ENCODE measurements at places on chromosomes 13 and 19.

- no peak for DNase-seq
Observed at GRCh38 chr13:50805805-50806204, 37.7 kb downstream of the DLEU7 start.

DNA sequence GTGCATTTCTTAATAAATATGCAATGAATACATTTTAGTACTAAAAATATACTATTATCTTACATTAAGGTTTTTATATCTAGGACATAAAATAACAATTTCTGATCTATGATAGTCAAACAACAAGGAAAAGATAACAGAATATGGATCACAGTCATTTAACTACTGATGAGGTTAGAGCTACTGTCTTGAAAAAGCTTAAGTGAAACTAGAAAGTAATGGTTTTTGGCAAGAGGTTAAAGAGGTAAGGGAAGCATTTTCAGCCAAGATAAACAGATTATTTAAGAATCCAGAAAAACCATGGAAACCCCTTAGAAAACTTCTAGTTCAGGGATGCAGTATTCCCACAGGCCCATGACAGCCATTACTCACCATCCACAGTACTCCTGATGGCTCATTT is 787.4 kb downstream of the DACH1 start:
- no peak for DNase-seq

GRCh38 chr13:31908696-31909411 is 122.7 kb upstream of the FRY start:
- no peak for DNase-seq

DNA sequence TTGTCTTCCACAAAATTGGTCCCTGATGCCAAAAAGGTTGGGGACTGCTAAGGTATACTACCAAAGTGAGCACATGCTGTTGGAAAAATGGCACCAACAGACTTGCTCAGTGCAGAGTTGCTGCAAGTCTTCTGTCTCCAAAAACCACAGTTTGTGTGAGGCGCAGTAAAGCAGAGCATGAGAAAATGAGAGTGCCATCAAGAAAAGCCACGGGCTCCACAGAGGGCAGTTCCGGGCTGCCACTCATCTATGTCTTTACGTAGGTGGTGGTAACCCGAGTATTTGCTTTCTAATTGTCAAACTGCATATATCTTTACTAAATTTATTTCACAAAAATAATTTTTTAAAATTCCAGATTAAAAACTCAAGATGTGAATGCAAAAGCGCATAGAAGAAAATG is 123.8 kb downstream of the RNF17 start:
- no peak for DNase-seq

DNA sequence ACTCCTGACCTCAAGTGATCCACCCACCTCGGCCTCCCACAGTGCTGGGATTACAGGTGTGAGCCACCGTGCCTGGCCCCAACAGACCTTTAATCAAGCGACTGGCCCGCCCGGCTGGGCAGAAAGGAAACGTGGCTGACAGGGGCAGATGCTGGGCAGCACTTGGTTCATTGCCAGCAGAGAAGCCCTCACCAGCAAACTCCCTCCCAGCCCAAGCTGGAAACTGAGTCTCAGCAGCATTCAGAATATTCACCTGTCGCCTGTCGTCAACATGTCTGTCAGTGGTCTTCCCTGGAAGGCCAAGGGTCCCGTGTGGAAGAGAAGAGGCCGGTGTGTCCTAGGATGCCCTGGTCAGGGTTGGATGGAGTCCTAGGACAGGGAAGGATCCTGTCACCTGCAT is 245.0 kb downstream of the TEX29 start:
- DNase-seq, result no peak

DNA sequence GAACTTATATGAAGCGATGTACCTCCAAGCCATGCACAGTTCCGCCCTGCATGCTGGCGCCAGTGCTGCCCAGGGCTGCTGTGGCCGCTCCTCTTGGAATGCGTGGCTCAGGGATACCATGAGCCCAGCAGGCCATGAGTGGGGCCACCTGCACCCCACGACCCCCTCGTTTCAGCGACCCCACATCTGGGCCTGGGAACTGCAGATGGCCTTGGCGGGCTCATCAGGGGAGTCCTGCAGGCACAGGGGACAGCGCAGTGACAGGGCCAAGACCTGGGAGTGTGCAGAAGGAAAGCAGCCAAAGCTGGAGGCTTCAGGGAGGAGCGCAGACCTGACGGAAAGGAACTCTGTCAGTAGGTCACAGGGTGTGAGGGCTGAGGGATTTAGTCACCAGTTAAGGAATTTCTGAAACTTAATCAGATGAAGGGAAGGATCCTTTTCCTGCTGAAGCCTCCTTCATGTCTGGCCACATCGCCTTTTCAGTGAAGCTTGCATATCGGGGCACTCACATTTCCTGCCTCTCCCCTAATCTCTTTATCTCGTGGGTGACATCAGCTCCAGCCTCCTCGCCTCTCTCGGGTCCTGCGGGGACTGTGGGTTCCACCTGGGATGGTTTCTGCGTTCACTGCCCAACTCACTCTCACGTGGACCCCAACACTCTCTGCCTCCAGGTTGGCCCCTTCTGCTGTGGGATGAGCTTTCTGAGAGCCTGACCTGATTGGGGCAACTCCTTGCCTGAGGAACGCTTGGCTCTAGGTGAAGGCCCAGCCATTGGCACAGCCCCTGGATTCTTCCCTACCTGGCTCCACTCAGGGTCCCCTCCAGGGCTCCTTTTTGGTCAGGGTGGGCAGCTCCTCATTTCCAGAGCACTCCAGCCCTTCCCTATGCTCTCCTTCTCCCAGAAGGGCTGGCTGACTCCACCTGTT is 123.5 kb downstream of the CRYL1 start:
- DNase-seq, result no peak

- no peak for DNase-seq
Observed at GRCh38 chr19:30567536-30568232, 195.5 kb downstream of the ZNF536 start.

- DNase-seq, result no peak
Observed at GRCh38 chr13:111880185-111880584, 186.8 kb upstream of the SOX1 start.

DNA sequence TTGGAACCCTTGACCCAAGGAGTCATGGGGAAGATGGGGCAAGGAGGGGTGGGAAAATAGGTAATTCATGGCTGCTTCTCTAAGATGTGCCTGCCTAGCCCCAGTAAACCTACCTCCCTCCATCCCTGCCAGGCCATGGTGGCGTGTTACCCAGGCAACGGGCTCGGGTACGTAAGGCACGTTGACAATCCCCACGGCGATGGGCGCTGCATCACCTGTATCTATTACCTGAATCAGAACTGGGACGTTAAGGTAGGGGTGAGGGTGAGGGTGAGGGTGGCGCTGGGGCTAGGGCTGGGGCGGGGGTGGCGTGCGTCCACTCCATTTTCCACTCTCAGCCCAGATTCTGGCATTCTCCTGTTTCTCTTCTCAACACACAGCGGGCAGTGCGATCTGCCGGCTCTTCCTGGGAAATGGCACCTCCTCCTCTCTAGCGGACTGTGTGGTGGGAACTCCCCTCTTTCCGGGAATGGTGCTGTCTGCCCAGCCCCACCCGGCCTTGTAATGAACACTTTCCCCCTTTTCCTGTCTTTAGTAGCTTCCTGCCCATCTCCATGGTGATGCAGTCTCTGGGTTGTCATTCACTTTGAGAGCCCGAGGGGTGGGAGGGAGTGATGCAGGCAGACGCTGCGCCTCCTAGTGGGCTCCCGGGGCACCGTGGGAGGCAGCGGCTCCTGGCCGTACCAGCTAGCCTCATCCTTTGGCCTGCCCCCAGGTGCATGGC is 7.6 kb downstream of the EGLN2 start:
- peak; percentile 62 for DNase-seq

GRCh38 chr13:51811920-51812451 is 8.0 kb upstream of the DHRS12 start:
- no peak for DNase-seq

DNA sequence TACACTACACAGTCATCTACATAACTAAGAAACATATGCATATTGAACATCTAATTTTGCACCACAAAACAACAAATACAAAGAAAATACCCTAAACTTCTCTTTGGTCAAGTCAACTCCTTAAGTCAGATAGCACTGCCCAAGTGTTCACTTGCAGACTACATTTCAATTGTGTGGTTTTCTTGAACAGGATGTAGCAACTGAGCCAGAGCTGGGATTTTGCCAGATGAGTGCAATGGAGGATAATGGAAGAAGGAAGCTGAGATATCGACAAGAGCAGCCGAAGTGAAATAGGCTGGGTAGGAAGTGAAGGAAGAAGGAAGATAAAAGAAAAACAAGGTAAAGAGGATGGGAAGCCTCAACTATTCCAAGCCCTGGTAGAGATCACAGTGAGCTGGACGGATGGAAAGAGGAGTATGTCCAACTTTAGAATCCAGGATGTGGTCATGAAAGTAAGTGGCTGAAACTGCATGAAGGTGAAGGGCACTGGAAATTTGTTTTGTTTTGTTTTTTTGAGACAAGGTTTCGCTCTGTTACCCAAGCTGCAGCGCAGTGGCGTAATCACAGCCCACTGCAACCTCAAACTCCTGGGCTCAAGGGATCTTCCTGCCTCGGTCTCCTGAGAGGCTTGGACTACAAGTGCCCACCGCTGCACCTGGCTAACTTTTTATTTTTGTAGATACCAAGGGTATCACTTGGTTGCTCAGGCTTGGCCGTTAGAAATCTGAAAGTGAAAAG is 15.0 kb downstream of the NUFIP1 start:
- DNase-seq, result no peak

DNA sequence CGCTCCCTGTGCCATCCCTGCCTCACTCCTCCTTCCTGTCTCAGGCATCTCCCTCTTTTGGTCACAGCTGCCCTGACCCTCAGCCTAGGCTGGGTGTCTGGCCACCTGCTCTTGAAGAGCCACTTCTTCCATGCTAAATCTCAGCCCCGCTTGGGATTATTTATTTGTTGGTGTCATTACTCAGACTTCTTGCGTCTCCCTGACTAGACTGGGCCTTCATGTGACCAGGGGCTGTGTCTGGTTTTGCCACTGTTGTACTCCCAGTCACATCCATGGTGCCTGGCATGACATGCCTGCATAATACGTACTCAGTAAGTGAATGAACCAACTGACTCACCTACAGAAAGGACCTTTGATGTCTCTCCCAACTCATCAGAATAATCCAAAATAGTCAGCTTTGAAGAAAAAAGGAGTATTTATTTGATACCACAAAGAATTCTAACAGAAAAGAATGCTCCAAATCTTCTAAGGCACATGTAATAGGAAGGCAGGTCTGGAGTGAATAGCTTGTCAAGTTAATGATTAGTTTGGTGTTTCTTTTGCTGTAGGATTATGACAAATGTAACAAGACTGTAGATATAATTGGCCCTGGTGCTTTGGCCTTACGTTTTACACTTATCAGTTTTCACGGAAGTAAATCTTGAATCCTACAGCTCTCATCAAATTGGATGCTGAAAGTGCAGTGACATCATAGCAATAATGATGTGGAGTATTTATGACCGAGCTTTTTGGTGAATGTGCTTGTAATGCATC is 84.0 kb downstream of the ALOX5AP start:
- DNase-seq, result no peak

- no peak for DNase-seq
Observed at GRCh38 chr13:101915755-101916107, 463.3 kb downstream of the ITGBL1 start.

DNA sequence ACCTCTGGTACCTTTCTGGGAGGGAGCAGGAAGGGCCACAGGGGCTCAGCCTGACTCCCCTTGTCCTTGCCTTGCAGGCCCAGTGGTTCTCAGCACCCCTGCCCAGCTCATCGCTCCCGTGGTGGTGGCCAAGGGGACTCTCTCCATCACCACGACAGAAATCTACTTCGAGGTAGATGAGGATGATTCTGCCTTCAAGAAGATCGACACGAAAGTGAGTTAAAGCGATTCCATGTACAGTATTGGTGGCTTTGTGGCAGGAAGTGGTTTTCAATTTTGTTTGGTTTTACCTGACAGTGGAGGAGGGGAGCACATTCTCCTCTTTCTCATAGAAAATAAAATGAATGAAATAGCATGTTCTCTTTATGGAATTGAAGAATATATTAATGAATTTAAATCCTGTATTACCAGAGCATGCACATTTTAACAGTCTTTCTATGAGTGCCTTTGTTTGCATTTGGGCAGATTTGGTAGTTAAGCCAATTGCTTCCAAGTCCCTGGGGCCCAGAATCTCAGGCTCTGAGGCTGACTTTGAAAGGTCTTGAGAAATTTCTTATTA is 4.1 kb downstream of the MAB21L1 start:
- no peak for DNase-seq

DNA sequence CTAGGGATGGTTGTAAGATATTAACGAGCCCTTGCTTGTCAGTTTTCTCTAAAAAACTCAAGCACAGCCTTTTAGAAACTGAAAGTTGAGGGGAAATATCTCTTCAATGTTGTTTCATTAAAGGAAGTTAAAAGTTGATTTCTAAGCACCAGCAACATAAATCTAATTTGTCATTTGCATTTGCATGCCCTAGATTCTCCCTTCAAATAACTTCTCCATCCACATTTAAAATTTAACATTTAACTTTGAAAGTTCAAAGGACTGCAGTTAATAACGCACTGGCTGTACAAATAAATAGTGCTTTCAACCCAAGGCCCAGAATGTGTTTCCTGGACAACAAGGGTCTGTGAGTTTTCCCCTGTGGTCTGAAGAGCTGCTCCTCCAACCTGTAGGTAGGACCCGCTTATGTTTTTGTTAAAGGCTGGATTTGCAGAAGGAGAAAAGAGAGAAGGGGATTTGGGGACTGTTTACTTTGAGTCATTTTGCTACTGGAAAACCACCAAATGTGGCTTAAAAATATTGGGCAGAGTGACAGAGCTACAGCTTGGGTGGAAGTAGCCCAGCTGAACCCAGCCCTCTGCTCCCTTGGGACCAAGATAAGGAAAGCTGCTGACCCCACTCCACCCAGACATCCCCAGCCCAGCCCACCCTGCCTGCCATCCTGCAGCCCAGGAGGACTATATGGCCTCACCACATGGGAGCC is 39.8 kb downstream of the TNFRSF19 start:
- DNase-seq, result no peak

GRCh38 chr13:113452942-113453901 is at the start of gene ADPRHL1:
Gene ADPRHL1, minus strand, starts transcription at chr13:113453488. Its CDS starts 51 bp downstream, at chr13:113453437.
- DNase-seq, result no peak

DNA sequence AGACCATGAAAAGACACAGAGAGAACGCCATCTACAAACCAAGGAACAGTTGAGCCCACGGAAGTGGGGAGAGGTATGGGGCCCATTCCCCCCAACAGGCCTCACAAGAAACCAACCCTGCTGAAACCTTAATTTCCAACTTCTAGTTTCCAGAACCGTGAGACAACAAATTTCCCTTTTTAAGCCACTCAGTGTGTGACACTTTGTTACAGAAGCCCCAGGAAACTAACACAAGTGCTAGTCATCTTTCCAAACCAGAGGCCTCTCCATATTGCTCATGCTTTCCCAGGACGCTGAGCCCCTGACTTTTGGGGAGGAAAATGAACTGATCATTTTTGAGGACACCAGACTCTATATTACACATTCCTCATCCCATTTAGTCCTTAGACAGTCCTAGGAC is 186.8 kb downstream of the NUFIP1 start:
- DNase-seq, result no peak

- DNase-seq, result no peak
Observed at GRCh38 chr19:9906475-9907087, 29.7 kb downstream of the OLFM2 start.

DNA sequence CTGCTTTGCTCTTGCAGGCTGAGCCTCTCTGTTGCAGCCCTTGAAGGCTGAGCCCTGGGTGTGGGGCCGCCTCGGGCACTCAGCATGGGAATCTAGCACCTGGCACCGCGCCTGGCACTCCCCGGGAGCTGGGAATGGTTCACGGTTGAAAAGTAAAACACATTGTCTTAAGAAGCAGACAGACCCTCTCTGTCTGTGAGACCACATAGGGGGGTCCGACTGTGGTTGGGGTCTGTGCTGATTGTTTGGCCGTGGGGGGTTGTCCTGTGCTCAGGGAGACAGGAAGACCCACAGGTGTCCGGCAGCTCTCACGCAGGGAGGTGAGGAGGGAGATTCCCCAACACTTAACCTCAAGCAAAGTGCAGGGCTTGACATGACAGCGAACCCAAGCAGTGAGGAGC is 64.8 kb downstream of the SOX1 start:
- no peak for DNase-seq

Data from activated gamma-delta T cell treated with anti-CD3 and anti-CD28 coated beads, Interleukin-2, amount 50 U/mL, for 16 hours (primary cell).